Cardiac muscle cell (in vitro differentiated cells and primary cell): ENCODE measurements at places on chromosomes 1 and 21. TPM values are rescaled to one million over a fixed set of nuclear protein-coding genes. Genes with fewer than 3 reads are reported as not detected.

Gene AADACL3
- total RNA-seq: not detected in 2 replicates

Gene CD101
- total RNA-seq: 0.56 and 0.92 TPM in 2 replicates

DNA sequence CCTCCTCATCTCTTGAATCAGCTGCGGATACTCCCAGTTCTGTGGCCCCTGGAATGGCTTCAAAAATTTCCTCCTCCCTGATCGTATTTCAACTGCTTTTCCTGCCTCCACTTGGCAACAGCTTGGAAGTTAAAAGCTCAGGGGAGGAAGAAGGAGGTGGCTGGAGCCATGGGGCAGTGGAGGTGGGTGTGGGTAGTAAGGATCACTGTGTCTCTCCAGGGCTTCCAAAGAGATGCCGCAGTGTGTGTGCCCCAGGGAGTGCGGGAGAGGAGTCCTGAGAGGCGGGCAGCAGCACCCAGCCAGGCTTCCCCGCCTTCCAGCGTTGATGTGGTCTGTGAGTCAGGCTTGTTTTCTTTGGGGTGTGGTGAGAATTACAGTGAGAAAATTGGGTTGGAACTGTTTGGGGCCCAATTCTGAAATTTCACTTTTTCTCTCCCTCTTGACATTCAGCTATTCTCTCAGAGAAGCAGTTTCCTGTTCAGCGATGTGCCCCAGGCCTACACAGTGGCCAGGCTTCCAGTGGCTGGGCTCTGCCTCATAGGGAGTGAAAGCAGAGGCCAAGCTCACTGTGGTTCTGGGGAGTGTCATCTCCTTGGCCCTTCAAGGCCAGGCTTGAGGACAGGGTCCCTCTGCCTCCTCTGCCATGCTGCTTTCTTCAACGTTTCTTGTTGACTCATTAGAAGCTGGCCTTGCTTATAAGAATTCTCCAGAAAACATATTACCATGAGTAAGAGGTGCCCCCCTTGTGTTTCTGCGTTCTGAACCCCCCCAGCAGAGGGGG lies 69.0 kb downstream of the PGM1 start:
- no peaks in the 10 kb centered on the region for H3K27me3 ChIP-seq
- no peak overlapping the region for H3K27ac ChIP-seq
- peak; percentile 83 for DNase-seq
- H3K4me3 ChIP-seq: no peak overlapping the region
- peaks cover 14% of the 10 kb centered on the region for H3K36me3 ChIP-seq
- H3K4me1 ChIP-seq: no peaks in the 10 kb centered on the region

DNA sequence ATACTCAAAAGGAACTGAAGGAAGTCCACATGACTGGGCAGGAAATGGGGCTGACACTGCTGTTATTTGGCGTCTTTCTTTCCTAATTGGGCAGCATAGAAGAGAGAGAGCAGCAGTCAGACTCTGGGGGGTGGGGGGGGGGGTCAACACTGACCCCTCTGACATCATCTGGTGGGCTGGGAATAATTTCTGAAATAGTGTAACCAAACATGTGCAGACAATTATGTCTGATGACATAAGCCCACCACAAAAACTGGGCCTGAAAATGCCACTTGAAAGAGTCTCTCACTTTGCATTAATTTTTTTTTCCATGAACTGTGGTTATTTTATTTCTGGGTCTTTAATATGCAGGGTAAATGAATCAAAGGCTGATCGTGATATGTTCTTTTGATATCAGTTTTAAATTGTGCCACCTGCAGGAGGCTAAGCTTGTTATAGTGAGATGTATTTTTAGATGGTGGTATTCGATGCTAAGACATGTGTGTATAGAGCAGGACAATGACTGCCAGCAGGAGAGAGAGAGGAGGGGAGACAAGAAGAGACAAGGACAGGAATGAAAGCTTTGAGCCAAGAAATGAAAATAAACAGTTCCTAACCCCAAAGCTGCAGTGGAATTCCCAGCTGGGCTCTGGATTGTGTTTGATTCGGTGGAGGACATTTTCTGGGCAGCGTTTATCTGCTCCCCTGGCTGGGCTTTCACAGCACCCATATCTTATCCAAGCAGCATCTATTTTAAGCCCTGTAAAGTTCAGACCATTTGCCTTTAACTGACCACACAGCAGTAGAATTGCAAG lies 264.7 kb downstream of the PBX1 start:
- peak; percentile 74 for DNase-seq
- peaks cover 27% of the 10 kb centered on the region for H3K4me1 ChIP-seq
- peaks cover 24% of the 10 kb centered on the region for H3K36me3 ChIP-seq
- H3K27me3 ChIP-seq: no peaks in the 10 kb centered on the region
- peak overlapping the region; percentile 74 for H3K27ac ChIP-seq

- no peaks in the 10 kb centered on the region for H3K36me3 ChIP-seq
- no peak overlapping the region for H3K27ac ChIP-seq
- H3K27me3 ChIP-seq: peaks cover 5% of the 10 kb centered on the region
Measured at GRCh38 chr1:230807029-230807428, 59.8 kb downstream of the CAPN9 start.

Gene CAPN8
- total RNA-seq: not detected in 2 replicates

Gene RAB7B
- 1.2 and 2.1 TPM in 2 replicates for total RNA-seq

Gene MRPL39
- total RNA-seq: 25.1 and 34.7 TPM in 2 replicates

DNA sequence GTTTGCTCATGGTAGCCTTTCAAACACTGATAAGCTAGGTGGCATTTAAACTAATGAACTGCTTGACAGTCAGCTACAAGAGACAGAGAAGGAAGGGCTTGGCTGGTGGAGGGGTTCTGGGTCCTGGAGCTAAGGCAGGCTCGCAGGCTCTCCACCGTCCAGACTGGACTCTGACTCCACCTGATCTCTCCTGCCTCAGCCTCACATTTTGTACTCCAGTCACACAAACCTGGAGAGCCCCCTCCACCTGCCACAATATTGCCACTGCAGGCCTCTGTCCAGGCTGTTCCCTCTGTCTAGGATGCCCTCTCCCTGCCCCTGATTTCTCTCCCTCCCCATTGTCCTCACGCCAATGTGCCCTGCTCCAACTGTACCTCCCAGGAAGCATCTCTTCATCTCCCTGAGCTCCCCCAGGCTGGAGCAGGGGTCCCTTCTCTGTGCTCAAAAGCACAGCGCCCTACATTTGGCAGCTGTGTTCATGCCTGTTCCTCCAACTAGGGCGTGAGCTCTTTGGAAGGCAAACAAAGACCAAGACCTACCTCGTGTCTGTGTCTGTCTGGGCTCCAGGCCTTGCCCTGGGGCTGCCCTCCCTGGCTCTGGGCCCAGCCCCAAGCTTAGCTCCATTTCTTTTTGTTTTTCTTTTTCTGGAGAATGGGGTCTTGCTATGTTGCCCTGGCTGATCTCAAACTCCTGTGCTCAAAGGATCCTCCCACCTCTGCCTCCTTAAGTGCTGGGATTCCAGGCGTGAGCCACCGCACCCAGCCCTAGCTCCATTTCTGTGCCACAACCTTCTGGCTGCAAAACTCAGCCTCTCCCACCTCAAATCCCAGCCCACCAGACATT lies 2.9 kb downstream of the TIE1 start:
- DNase-seq: no peak
- H3K27me3 ChIP-seq: no peaks in the 10 kb centered on the region
- no peaks in the 10 kb centered on the region for H3K4me1 ChIP-seq
